Effector CD8-positive, alpha-beta T cell (primary cell): ENCODE measurements at places on chromosomes 3 and 15.

DNA sequence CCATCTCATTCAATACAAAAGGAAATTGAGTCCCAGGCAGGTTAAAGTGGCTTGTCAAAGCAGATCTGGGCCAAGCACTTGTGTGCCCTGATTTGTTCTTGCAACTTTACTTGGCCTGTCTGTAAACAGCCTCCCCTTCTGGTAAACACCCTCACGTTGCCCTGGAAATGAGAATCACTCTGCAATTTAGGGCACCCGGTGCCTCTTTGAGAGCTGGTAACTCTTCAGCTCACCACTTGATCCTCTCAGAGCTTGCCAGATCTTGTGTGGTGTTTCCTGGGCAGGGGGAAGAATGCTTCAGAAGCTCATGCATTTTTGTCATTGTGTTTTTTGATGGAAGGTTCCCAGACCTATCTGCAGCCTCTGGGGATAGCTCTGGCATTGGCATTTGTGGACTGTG lies 11.3 kb downstream of the MED12L start:
- DNase-seq, result no peak

DNA sequence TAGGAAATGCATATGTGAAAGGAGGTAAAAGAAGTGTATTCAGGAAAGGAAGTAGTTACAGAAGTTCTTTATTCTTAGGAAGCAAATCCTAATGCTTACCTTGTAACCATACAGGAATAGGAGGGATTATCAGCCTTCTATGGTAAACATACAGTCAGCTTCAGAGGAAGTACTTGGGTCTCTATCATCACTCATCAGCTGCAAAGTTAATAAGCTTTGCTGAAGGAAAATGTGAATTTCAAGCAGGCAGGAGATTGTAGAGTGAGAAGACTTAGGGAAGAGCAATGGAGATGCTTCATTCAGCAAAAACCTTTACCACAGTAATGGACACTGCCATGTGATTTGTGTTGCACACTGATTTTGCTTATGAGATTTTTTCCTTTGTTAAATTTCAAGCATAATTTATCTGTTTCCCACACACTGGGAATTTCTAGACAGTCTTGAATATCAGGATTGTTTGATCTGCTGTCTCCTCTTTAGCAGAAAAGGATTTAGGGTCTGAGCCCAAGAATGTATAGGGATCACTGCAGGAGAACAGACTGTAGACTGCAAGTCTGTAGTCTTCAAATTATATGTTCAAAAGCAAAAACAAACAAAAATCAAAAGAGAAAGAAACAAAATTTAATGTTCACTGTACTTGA lies 150.8 kb downstream of the ZNF609 start:
- DNase-seq, result no peak

DNA sequence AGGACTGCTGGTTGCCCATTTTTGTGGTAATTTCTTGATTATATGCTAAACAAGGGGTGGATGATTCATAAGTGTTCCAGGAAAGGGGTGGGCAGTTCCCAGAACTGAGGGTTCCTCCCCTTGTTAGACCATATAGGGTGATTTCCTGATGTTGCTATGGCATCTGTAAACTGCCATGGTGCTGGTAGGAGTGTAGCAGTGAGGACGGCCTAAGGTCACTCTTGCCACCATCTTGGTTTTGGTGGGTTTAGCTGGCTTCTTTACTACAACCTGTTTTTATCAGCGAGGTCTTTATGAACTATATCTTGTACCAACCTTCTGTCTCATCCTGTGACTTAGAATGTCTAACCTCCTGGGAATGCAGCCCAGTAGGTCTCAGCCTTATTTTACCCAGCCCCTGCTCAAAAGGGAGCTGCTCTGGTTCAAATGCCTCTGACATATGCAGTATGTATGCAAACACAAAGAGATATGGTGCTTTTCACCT lies 46.2 kb downstream of the C3orf38 start:
- no peak for DNase-seq

DNA sequence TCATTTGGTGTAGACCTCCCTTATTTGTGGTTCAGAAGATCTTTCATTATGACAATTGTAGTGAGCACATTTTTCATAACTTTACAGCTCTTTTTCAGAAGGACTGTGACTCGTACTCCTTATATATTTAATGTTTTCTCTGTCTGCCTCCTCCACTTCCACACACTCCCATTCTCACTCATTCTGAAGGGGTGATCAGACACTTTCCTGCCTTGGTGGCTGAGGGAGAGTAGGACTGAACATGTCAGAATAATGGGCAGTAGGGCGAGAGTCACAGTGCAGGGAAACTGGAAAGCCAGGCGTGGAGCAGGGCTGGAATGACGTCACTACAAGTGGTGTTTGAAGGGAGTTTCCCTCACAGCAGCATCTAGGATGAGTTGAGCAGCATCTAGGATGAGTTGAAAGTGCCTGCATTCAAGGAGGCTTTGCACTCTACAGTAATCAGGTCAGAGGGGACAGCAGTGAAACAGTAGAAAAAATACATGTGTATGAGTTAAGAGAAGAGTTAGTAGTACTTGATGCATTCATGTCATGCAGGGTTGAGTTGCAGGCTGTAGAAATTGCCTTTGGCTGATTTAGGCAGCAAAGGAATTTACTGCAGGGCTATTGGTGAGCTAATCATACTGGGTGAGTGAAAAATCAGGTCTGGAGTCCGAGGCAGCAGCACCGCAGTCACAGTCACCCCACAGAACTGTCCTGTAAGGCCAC lies 36.3 kb upstream of the FBXL22 start:
- DNase-seq, result no peak

DNA sequence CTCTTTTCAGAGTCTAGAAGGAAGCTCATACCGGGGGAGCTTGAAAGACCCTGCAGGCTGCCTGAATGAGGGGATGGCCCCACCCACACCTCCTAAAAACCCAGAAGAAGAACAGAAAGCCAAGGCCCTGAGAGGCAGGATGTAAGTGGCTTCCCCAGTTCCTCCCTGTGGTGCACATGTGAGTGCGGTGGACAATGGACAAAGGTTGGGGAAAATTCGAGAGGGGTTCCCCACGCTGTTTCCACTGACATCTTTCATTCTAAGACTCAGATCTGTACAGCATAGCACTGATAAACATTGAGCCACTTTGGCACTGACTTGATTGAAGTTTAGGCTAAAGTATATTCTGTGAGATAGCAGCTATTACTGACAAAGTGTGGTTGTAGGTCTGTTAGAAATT lies 79.5 kb upstream of the UMPS start:
- DNase-seq, result no peak

- no peak for DNase-seq
These were observed 23.9 kb downstream of the ILDR1 start for GRCh38 chr3:121998030-121998580.

DNA sequence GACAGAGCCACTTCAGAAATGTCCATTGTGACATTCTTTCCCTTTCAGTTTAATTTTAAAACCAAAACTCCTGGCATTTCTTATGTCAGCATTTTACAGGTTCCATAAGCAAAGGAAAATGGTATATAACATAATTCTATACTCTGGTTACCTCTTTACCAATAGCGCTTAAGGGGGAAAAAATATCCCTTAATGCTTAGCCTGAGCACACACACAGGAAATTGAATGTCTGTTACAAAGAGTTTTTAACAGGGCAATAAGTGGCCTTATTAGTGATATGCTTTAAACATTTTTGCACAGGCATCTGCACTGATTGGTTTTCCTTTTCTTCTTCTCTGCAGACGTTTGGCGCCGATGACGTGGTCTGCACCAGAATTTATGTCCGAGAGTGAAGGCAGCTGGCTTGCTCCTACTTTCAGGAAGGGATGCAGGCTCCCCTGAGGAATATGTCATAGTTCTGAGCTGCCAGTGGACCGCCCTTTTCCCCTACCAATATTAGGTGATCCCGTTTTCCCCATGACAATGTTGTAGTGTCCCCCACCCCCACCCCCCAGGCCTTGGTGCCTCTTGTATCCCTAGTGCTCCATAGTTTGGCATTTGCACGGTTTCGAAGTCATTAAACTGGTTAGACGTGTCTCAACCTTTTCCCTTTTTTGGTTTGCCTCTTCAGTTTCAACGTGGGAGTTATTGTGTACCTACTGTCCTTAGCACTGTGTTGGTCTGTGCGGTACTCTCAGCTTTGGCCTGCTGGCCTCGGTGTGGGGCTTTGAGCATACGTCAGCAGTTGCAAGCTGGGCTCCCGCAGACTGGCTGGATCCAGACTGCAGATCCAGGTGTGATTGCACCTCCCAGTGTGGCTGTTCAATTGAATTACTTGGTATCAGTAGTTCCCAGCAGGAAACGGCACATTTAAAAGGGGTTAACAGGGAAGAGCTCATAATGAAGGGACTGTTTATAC lies 7.7 kb downstream of the CRABP1 start:
- no peak for DNase-seq

GRCh38 chr15:51680321-51680720 lies 982 bp upstream of the SCG3 start:
- no peak for DNase-seq

- peak; percentile 63 for DNase-seq
These were observed 9.7 kb downstream of the EOMES start for GRCh38 chr3:27712136-27713077.

DNA sequence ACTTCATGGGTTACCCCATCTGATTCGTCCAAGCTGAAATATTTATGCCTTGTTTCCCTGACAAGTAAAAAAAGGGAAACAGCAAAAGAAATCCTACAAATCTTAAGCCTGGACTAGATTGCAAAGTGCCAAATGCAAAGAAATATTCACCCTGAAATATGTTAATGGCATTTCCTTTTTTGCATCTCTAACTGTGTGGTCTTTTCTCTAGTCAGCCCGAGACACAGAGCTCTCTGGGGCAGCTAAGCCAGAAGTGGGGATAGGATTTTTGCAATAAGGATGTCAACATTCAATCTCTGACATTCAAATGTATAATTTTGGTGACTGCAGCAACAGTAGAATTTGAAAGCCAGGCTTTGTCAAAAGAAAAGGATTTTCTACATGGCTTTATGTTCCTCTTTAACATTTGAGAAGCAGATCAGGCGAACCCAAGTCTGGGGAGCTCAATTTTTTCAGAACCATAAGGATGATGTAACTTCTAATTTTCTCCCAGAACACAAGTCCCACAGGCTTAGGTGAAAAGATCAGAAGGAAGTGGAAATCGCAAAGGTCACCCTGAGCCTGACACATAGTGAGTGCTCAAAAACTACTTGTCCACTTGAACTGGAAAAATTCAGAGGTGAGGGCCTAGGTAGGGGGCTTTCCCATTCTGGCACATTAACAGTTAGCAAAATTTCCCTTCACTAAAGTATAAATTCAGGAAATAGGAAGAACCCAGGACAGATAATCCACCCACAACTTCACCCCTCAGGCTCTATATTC lies 28.2 kb upstream of the KCNMB3 start:
- DNase-seq, result no peak
